Esophagus muscularis mucosa (tissue), 4 donors: ENCODE measurements at places on chromosomes 11 and 22. TPM values are rescaled to one million over a fixed set of nuclear protein-coding genes. Genes with fewer than 3 reads are reported as not detected.

DNA sequence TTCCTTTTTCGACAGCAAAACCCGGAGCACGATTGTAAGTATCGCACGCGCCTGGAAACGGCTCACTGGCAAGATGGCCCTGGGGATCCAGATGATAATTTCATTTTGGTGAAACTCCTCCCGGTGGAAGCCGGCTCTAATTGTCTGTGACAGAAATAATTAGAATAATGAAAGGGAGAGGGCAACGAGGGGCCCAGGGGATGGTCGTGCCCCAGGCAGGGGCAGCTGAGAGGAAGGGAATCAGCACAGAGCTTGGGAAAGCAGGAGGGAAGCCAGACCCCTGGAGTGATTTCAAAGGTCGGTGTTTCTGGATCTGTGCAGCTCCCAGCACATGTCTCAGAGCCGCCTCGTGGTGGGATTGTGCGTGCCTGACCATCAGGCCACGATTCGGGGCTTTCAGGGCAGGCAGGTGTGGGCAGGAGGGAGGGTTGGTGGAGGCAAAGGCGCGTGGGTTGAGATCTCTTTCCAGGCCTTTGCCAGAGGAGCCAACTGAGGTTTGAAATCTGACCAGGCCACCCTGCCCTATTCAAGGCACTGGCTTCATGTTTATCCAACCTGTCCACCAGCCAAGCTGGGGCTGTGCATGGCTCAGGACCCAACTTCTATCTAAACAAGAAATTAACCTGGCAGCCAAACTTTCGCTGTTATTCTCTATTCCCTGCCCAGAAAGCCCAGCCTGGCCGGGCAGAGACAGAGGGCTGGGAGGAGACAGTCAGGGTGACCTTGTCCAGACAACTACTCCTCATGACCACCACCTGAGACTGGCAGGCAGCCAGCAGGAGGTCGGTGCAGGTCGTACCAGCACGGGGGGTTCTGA lies 27.8 kb downstream of the ANO1 start:
- H3K27me3 ChIP-seq = no peaks in the 10 kb centered on the region
- H3K4me3 ChIP-seq = no peak overlapping the region
- H3K36me3 ChIP-seq = no peaks in the 10 kb centered on the region
- DNase-seq = no peak
- H3K27ac ChIP-seq = peak overlapping the region; percentile 33

The RPS13 gene
- total RNA-seq = 1,323 TPM

The CYTH4 gene
- total RNA-seq = 7.2 TPM

DNA sequence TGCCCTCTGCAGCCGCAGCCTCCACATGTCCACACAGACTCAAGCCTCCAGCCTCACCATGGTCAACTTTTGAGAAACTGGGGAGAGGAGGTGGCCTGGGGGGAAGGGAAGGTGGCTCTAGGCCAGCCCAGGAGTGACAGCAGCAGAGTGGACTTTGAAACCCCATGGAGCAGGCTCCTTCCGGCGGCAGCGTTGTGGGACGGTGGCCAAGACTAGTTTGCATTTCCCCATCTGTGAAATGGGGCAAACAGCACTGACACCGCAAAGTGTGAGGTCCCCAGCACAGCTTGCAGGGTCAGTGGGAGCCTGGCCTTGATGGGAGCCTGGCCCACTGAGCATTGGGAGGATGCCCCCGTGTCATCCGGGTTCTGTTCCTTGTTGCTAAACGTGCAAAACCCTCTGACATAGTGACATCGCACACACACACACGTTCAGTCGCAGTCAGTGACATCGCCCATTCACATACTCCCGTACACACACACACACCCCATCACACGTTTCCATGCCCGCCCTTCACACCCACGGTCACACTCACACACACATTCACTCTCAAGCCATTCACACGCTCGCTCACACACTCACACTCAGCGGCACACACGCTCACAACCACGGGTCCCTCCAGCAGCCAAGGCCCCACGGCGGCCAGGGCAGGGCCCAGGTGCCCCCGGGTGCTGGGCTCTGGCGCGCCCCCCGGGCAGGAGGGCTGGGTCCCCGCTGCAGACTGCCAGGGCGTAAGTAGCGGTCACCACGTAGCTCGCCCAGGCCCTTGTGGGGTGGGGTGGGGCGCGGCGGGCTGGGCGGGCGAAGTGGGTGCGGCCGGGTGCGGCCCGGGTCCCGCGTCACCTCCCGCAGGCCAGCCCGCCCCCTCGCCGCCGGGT lies 585 bp downstream of the CYB5R3 start:
- DNase-seq = no peak
- no peaks in the 10 kb centered on the region for H3K27me3 ChIP-seq
- H3K36me3 ChIP-seq = no peaks in the 10 kb centered on the region

DNA sequence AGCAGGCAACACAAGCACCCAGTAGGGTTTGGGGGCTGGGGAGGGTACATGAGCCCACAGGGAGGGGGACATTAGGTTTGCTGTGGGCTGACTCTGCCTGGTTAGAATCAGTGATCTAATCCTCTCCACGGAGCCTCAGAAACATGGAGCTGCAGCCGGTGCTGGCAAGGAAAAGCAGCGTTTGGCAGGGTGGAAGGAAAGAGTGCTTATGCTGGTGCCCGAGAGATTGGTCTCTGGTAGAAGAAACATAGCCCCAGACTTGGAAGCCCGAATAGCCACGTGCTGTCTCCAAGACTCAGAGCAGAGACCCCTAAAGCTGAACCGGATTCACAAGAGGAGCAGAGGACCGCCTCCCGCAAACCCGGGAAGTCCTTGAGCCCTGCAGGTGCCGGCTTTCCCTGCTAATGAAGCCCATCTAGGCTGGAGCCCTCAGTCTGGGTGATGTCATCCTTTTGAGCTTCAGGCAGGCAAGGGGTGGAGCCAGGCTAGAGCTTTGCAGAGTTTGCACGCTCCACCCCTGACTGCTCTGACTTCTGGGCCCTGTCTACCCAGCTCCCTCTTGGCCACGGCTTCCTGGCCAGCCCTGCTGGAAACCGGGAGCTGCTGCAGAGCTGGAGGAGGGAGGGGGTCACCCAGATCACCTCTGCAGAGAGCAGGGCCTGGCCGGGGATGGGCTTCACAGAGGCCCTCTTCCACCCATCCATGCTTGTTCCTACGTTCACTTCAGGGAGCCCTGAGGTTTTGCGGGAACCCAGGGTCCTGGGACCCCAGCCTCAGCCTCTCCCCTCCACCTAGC lies 35.0 kb upstream of the JAM3 start:
- H3K36me3 ChIP-seq = no peaks in the 10 kb centered on the region
- peak; percentile 97 for DNase-seq
- peak overlapping the region; percentile 93 for H3K27ac ChIP-seq
- H3K4me1 ChIP-seq = peaks cover 45% of the 10 kb centered on the region
- H3K4me3 ChIP-seq = peak overlapping the region; percentile 39

- no peaks in the 10 kb centered on the region for H3K27me3 ChIP-seq
- no peak overlapping the region for H3K27ac ChIP-seq
- no peak for DNase-seq
- H3K4me3 ChIP-seq = no peak overlapping the region
- no peaks in the 10 kb centered on the region for H3K36me3 ChIP-seq
Measured at GRCh38 chr11:100923555-100923954, 206.1 kb downstream of the PGR start.

The MEI1 gene
- 0.39 TPM for total RNA-seq

DNA sequence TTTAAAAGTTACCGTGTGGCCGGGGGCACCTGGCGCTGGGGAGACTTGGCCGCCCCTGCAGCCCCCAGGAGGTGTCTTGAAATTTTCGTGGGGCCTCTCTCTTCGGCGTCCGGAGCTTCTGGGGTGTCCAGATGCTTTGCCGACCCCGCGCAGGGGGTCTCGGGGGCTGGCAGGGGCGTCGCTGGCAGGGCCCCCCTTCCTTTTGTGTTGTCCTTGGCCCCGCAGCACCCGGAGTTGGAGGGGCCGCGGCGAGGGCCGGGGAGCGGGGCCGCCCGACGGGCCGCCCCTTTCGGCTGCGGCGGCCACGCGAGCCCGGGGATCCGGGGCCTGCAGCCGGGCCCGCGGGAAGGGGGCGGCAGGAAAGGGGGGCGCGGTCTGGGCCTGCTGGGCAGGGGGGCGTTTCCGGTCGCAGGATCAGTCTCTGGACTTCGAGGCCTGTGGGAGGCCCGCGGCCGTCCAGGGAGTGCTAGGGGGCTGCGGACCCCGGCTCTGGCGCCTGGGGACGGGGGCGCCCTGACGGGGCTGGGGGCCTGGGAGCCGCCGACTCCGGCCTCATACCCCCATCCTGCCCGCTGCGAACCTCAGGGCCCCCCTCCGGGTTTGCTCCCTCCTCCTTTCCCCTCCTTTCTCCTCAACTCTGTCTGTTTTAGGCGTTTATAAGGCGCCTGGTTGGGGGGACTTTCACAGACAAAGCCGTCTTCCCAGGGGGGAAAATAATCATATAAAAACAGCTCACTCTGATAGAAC lies 869 bp downstream of the ZC3H7B start:
- H3K27me3 ChIP-seq = no peaks in the 10 kb centered on the region
- no peaks in the 10 kb centered on the region for H3K36me3 ChIP-seq
- no peak for DNase-seq
- peaks cover 44% of the 10 kb centered on the region for H3K4me1 ChIP-seq
- peak overlapping the region; percentile 89 for H3K27ac ChIP-seq

- no peaks in the 10 kb centered on the region for H3K36me3 ChIP-seq
- peak within 1 kb of the TSS; percentile 65 for H3K4me3 ChIP-seq
- no peak within 1 kb of the TSS for H3K27ac ChIP-seq
- no peak for DNase-seq
- no peaks in the 10 kb centered on the region for H3K27me3 ChIP-seq
Measured at GRCh38 chr11:119149018-119149785, at the start of gene ABCG4. TSS of gene ABCG4 (plus strand) at chr11:119149052. CDS start at chr11:119149966, 914 bp downstream.

The PRODH gene
- total RNA-seq = 7.2 TPM

DNA sequence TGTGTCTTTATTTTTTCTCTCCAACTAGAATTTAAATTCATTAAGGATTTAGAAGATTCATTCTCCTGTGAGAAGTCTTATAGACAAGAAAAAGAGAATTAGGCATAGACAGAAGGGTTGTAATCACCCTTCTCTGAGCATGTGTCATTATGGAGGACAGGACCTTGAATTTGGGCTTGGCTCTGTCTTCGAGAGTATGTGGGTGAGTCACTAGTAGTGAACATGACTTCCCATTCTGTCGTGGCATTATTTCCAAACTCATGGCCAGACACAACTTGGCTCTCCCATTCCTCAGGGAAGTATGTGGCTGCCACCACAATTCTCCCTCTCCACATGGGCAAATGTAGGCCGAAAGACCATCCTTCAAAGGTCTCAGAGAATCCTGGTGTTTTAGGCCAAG lies 14.3 kb upstream of the ANKK1 start:
- H3K27me3 ChIP-seq = no peaks in the 10 kb centered on the region
- H3K4me1 ChIP-seq = peaks cover 9% of the 10 kb centered on the region
- DNase-seq = no peak
- H3K36me3 ChIP-seq = peaks cover 11% of the 10 kb centered on the region
- H3K27ac ChIP-seq = no peak overlapping the region

The C22orf31 gene
- total RNA-seq = not detected

The OR51E1 gene
- 1.3 TPM for total RNA-seq

The CCDC188 gene
- total RNA-seq = 0.17 TPM

DNA sequence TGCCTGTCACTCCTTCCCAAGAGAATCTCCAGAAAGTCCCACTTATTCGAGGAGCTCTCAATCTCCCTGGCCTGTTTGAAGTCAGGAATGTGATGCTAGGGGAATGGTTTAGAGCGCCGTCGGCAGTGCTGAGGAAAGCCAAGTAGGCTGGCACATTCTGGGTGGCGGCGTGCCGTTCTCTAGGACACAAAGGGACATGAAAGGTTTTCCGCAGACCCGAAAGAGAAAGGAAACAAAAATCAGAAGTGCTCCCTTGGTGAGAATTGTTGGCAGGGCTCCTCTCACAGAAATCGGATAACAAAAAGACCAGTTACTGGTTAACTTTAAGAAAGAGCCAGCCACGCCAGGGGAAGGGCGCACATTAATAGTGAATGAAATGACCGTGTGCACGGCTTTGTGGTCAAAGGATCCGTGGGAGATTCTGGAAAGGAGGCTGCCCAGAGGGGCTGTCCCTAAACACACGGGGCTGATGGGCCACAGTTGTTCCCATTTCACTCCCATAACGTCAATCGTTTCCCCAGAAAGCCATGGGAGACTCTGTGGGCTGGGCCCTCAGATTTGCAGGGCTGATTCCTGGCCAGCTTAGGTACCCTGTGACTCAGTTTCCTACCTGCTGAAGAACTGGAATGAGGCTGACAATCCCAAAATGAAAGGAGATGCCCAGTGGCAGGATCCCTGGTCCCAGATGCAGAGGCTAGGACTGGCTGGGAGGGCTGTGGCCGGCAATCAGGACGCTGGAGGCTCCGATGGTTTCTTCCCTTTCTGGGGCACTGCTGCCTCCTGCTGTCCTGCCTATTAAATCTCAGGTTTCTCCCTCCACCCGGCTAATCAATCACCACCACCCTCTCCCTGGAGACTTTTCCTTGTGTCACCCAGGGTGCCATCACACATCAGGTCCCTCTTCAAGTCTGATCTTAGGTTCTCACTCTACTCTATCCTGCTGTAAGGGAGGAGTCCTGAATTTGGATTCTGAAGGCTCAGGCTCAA lies 82.3 kb downstream of the RCN1 start:
- no peak overlapping the region for H3K27ac ChIP-seq
- H3K4me3 ChIP-seq = peak overlapping the region; percentile 36
- no peak for DNase-seq
- H3K27me3 ChIP-seq = no peaks in the 10 kb centered on the region
- H3K36me3 ChIP-seq = no peaks in the 10 kb centered on the region

- no peaks in the 10 kb centered on the region for H3K4me1 ChIP-seq
- DNase-seq = no peak
- H3K4me3 ChIP-seq = no peak overlapping the region
Measured at GRCh38 chr11:33399421-33399820, 142.2 kb downstream of the HIPK3 start.
